ENCODE measurements at places on chromosomes 13 and 19.

GRCh38 chr13:98274921-98275487 lies 97.9 kb upstream of the RNF113B start:
- DNase-seq = no peak

DNA sequence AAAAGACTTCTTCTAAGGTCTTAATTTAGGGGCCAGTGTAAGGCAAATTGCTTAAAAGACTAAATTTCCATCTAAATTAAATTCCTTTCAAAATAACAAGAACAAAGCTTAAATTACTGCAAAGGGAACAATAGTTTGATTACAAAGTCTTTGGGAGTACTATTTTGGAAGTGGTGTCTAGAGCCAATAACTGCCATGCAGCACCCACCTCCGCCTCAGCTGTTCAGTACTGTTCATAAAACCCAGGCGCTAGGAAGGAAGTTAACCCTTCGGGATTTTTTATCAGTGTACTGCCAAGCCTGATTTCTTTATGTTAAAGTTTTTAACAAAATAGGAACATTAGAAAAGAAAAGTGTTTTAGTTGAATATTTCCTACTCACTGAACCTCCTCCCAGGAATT lies 210.1 kb downstream of the LIG4 start:
- no peak for DNase-seq

DNA sequence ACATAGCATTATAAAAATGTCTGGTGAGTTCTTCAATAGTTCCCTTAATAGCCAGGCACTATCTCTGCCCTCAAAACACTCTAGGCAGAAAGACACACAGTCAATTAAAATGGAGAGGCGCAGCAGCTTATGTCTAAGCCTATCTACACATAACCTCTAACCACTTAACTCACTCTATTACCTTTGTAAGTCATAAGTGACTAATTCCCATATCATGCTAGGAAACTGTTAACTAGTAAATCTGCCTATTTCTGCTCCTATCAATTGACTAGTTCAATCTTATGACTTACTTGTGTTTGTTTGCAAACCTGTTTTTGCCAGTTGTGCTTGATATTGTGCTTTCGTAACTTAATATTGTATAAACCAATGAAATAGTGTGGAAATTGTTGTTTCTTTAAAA lies 3.2 kb downstream of the CCDC122 start:
- no peak for DNase-seq

DNA sequence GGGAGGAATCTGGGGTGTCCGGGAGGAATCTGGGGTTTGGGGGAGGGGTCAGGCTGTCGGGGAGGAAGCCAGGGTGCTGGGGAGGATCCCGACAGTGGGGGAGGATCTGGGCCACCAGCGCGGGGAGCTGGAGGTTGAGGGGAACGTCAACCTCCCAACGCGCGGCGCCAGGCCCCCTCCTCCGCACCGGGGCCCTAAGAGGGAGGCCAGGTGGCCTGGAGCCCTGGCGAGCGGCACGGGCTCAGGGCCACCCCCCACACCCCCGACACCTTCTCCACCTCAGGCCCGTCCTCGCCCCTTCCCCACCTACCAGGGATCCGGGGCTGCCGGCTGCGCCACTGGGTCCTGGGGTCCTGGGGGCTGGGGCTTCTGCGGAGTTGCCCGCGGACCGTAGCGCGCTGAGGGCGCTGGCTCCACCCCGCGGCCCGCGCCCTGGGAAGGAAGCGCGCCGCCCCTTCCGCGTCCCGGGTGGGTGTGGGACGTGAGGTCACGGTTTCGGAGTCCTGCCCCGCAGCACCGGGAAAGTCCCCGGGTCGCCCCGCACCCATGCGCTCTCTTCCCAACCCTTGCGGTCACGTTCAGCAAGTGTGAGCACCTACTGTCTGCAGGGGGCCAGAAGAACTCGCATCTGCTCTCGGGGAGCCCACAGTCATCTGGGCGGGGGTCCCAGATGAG lies at the start of gene TICAM1:
TSS of gene TICAM1 (minus strand) at position 409 of the 675 bp plus-strand sequence. CDS start 13,335 bp downstream, outside the sequence.
- peak; percentile 62 for DNase-seq

GRCh38 chr19:38036707-38037611 lies 130.0 kb downstream of the SIPA1L3 start:
- no peak for DNase-seq

DNA sequence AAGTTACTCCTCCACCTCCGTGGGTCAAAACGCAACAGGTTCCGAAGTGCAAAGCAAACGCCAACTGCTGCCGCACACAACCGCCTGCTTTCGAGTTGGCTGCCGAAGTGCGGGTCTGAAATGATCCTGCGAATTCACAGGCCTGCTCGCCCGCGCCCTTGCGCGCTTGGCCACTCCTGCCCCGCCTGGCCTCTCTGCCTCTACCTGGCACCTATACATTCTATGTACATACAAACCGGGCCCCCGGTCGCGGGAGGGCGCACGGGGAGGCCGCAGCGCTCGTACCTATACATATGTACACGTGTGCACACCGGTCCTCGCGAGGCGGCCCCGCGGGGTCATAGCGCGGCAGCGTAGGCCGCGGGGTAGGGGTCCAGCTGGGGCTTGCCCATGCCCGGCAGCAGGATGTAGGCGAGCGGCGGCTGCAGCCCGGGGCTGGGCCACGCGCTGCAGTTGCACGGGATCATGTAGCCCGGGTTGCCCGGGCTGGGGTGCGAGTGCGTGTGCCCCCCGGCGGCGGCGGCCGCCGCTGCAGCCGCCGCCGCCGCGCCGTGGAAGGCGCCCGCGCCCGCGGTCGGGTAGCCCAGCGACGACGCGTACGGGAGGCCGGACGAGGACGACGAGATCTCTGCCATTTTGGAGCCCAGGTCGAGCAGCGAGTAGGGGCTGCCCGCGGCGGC lies 1.3 kb downstream of the SOX21 start:
- peak; percentile 17 for DNase-seq

DNA sequence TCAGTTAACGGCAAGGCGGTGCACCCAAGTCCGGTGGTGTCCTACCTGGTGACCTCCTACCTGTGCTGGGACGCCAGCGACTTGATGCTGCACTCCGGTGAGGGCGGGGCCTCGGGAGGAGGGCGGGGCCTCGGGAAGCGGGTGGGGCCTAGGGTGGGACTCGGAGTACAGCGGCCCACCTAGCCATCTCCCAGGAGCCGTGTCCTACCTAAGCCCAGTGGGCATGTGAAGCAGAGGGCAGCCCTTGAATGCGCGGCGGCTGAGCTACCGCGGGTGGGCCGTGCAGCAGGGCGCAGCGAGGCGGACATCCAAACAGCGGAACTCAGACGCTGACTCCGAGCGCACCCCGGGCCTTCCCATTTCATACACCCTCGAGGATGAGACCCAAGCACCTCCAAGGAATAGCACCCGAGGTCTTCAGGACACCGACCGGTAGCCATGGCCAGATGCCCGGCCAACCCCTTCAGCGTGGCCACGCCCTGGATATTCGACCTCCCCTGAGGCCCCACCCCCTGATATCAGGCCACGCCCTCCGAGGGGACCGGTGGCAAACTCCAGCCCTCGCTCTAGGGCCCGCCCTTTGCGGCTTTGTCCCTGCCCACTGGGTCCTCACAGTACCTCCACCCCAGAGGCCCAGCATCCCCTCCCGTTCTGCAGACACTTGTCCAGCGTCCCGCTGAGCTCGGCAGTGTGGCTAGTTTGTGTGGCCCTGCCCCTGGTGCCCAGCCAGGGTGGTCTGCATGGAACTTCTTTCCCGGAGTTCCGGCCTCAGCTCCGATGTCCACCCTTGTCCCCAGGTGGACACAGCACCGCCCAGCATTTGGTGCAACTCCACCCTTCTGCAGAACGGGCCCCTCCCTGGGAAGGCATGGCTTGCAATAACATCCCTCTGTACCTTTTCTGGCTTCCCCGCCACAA lies 5.4 kb downstream of the KLK1 start:
- no peak for DNase-seq

- no peak for DNase-seq
Measured at GRCh38 chr19:20479483-20479882, 86.1 kb downstream of the ZNF737 start.

GRCh38 chr19:5679289-5680083 lies 830 bp downstream of the MICOS13 start:
- DNase-seq = no peak

GRCh38 chr13:95603887-95604555 lies 40.5 kb downstream of the DZIP1 start:
- DNase-seq = peak; percentile 33

DNA sequence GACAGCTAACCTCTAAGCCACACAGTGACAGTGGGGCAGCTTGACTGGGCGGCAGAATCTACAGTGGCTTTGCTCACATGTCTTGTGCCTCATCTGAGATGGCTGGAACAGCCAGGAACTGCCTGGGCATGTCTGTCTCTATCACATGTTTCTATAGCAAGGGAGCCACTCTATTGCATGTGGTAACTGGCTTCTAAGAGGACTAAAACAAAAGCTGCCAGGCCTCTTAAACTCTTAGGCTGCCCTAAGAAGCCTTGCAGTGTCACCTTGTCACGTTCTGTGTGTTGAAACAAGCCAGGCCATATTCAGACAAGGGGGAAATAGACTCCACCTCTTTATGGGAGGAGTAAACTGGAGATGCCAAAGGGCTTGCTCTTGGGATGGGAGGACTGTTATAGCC lies 122.9 kb upstream of the MAB21L1 start:
- DNase-seq = peak; percentile 81

- no peak for DNase-seq
Measured at GRCh38 chr19:19039901-19040300, 6.5 kb downstream of the ARMC6 start.

GRCh38 chr19:42018503-42019193 lies 24.6 kb upstream of the ATP1A3 start:
- no peak for DNase-seq

DNA sequence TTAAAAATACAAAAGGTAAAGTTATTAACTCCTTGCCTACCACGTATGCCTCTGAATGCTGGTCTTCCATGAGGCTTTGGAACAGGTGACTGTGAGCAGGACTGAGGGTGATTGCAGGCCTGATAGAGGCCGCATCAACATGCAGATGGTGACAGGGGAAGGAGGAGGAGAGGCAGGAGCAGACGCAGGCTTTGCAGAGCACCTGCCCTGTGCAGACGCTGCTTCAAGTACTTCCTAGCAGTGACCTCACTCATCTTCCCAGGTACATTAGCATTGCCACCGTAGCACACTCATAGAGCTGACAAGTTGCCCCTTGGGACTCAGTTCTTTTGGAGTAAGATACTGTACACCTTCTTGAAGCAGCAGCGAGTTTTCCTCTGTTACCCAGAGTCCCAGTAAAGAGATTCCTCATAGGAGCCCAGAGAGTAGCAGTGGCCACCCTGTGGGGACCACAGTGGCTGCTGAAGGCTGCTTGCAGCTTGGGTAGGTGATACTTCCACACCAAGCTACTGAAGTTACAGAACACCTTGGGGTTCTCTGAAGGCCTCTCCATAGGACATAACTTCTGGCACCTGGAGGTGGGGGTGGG lies 56.0 kb downstream of the ZNF536 start:
- DNase-seq = no peak

- no peak for DNase-seq
Measured at GRCh38 chr19:7421941-7422744, 66.7 kb downstream of the PEX11G start.
